ENCODE measurements at places on chromosomes 4 and X.

- no peak for DNase-seq
Observed at GRCh38 chr4:150089732-150090131, 11.5 kb downstream of the DCLK2 start.

DNA sequence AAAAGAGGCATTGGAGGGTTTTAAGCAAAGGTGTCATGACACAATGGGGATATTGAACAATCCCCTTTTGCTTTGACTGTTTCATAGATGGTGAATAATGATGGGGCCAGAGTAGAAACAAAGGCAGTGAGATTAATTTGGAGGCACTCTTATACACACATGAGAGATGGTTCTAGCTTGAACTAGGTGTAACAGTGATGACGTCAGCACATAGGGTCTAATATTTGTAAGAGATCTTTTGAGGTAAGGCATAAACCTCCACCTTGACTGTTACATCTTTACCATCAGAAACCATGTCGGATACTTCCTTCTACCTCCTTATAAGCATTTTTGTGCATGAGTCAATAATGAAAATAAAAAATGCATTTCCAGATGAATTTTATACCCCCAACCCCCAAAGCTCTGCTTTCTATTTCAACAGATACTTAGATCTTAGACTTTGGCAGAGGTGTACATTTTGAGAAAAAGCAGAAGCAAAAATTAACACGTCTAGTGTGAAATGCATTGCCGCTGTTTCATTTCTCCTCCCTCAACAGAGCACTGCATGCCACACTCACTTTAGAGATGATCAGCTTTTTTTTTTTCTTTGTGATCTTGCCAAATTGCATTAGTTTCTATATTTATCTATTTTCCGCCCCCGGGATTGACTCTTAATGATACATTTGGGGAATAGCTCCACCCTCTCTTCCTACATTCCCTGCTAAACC lies 87.2 kb downstream of the HS3ST1 start:
- DNase-seq: no peak

GRCh38 chr4:154869301-154869700 lies 88.2 kb downstream of the RBM46 start:
- no peak for DNase-seq

GRCh38 chr4:4601803-4602369 lies 60.0 kb upstream of the STX18 start:
- no peak for DNase-seq

GRCh38 chr4:153759407-153760316 lies at the start of gene RNF175:
Gene RNF175 (minus strand): TSS chr4:153760024. CDS start chr4:153759862, 162 bp downstream.
- DNase-seq: no peak

DNA sequence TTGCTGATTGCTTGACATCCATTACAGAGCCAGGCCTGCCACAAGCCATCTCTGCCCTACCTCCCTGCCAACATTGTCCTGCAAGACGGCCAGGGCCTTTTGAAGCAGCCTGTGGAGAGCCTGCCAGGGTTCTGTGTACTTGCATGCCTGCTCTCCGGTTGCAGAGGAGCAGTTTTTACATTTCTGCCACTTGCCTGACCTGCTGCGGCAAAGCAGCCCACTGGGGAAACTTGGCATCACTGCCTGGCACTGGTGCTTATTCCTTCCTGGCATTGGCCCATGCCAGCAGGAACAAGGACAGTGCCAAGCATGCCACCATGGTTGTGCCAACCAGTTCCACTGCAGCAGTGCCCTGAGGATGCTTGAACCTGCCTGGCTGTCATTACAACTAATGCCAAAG lies 167.1 kb downstream of the NHS start:
- no peak for DNase-seq
